ENCODE measurements at places on chromosomes 5 and 9.

GRCh38 chr9:103731541-103731940 lies 362.6 kb upstream of the SMC2 start:
- no peak for DNase-seq

DNA sequence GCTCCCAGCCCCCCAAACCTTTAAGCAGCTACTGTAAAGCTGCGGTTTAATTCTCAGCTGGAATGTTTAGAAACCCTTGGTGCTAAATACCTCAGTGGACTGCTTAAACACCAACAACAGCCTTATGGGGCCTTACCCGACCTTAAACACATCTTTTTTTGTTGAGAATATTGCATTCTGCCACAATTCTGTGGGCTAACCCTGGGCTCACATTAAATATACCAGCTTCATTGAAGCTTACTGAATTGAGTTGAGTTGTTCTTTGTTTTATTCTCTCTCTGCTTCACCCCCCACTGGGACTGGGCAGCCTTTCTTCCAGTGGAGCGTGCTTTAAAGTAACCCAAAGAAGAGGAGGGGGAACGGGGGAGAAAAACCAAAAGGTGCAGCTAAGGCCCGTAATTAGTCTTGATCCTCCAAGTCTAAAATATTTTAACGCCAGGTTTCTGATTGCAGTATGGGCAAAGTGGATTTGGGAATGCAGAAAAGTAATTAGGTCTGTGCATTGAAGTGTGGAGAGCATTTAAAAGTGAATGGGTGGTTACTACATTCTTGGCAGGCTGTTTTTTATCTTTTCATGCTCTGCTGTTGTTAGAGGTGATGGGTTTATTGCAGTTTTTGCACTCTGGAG lies 281.2 kb downstream of the NR2F1-AS1 start:
- DNase-seq, result no peak

GRCh38 chr5:43019614-43020398 lies 20.3 kb downstream of the ANXA2R start:
- peak; percentile 45 for DNase-seq

DNA sequence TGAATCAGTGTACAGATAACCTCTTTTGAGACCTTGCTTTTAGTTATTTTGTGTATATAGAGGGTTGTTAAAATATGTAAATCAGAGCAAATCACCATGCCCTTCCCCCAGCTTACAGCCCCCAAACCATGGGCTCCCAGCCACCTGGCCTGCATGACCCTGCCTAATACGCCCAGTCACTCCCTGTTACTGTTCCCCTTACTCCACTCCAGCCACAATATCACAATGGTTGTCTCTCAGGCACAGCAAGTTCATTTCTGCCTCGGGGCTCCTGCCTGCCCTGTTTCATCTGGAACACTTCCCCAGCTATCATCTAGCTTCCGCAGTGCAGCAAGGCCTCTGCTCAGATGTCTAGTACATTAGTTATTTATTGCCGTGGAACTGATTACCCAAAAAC lies 5.0 kb upstream of the CARD19 start:
- DNase-seq, result no peak

GRCh38 chr9:108083796-108084352 lies 594.3 kb upstream of the KLF4 start:
- DNase-seq, result no peak

GRCh38 chr5:172095368-172096206 lies 89.1 kb upstream of the FBXW11 start:
- no peak for DNase-seq

GRCh38 chr9:21428235-21428634 lies 12.0 kb upstream of the IFNA1 start:
- no peak for DNase-seq
